ENCODE measurements at places on chromosomes 7 and 10.

GRCh38 chr10:14413523-14413922, 82.8 kb upstream of the FRMD4A start:
- no peak for DNase-seq

- no peak for DNase-seq
These were observed 181.8 kb downstream of the DGKB start for GRCh38 chr7:14720785-14721184.

- no peak for DNase-seq
These were observed 31.3 kb downstream of the TACC2 start for GRCh38 chr10:122020226-122020625.

GRCh38 chr10:112221545-112221944, 38.0 kb upstream of the GPAM start:
- no peak for DNase-seq

DNA sequence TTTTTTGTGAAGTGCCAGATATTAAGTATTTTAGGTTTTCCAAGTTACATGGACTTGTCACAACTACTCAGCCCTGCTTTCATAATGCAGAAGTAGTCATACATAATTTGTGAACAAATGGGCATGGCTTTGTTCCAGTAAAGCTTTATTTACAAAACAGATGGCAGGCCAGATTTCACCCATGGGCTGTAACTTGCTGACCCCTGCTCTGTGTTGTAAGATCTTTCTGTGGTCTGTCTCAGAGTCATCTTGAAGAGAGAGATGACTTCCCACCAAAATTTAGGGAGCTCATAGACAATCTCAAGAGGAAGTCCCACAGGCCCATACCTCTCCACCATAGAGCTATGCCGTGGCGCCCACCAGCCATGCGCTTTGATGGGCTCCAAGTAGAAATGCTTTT, 616.1 kb downstream of the LRMDA start:
- DNase-seq = no peak

DNA sequence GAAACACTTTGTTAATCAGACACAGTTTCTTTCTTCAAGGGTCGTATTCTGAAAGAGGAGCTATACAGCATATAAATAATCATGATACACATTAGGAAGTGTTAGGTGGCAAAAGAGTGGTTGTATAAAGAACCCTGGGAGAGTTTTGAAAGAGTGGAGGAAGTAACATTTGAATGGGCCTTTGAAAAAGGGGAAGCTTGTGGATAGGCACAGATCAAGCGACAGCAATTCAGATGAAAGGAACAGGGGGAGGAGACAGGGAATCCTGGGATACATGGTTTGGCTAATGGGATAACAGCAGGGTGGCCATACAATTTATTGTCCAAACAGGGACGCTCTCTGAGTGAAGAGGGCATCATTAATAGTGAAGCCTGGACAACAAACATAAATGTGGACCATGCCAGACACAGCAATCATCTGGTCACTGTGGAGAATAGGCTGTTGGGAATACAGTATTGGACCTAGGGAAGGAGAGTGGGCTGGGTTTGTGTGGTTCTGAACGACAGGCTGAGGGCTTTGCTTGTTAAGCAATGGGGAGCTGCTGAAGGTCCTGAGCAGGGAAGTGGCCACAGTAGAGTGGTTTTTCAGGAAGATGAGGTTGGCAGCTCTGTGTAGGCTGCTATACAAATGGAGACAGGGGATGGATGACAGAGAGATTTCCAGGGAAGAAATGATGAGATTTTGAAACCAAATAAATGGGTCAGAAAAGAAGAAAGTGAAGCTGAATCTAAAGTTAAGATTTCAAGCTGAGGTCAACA, 75.9 kb downstream of the ICA1 start:
- no peak for DNase-seq

DNA sequence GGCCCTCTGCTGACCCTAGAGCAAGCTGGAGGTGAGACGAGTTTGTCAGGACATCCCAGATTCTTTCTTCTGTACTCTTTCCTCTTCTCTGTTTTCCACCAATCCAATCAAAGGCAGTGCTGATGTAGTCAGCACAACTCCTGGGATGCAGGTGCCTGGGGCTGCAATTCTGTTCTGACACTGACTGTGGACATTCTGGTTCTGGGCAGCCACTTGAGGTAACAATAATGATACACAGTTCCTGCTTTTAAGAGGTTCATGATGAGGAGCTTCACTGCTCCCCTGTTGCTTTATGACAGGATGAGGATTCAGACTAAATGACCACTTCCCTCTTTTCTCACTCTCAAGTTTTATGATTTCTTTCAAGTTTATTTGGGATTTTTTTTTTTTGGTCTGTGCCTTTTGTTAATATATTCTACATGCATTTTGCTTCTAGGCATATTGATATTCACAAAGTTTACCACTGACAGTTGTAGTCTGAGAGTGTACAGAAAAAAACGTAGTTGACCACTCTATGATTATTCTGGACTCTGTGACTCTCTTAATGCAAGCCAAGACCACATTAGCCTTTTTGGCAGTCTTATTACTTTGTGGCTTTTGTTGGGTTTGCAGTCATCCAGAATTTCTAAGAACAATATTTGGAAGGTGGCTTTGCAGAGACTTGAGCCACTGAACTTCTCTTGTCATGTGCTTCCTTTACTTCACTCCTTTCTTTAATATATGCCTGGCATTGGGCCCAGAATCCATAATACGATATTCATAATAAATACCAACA, 247.6 kb downstream of the AUTS2 start:
- DNase-seq = no peak

- no peak for DNase-seq
These were observed 231.4 kb downstream of the DNAJB6 start for GRCh38 chr7:157568106-157568769.

DNA sequence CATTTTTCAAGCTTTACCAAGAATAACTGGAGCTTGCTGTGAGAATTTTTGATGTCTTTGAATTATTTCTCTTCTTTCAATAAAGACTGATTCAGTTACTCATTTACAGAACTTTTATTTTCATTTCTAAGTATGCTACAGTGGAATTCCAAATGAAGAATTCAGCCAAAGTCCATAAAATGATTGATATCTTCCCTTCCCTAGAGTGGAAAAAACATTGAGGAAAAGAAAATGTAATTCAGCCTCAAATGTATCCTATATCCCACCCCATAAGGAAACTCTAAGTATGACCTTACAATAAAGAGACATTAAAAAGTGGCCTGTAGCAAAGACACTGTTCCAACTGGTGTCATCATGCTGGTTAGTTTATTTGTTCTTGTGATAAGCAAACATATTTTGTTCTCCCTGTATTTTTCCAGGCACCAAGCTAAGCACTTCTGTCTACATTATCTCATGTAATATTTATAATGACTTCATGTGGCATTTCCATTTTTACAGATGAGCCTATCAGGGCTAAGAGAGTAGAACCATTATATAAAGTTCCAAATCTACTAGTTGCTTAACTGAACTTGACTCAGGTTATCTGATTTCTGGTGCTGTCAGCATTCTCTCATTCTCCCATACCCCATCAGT, 450.4 kb downstream of the NEBL start:
- DNase-seq = no peak

- DNase-seq = no peak
These were observed at the start of gene THSD7A for GRCh38 chr7:11831736-11832495. Gene THSD7A (minus strand): TSS chr7:11832198. CDS start chr7:11831946, 252 bp downstream.

DNA sequence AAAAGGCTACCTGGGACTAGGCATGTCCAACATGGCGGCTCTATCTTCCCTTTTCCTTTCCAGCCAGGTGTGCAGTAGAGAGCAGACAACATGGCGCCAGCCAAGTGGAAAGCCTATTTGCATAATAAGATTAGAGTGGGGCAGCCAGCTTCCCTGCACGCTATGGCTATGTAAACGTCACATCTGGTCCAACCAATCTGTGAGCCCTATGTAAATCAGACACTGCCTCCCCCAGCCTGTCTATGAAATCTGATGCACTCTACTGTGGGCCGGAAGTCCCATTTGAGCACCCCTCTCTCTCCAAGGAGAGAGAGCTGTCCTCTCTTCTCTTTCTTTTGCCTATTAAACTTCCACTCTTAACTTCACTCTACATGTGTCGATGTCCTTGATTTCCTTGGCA, 984.9 kb upstream of the AUTS2 start:
- no peak for DNase-seq

- no peak for DNase-seq
These were observed 168.8 kb downstream of the RNF216 start for GRCh38 chr7:5612695-5613094.

DNA sequence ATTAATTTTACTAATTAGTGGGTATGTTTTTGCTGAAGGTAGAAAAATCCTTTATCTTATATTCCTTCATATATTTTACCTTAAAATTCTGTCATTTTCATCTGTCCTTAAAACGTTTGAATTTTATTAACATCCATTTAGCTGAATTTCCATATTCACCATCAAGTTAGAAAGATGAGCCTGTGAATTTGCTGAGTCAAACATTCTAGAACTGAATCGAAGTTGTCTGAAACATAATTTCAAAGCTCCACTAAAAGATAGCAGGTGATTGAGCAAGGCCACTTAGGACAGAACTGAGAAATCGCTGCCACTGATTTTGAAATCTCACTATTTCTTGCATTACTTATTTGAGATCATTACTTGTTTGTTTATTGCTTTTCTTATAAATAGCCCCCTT, 17.5 kb downstream of the HGF start:
- DNase-seq = no peak

- no peak for DNase-seq
These were observed 42.7 kb downstream of the PRR15 start for GRCh38 chr7:29606287-29606721.
